ENCODE measurements at places on chromosomes 12 and 14.

GRCh38 chr12:60872219-60872618 lies 1276.4 kb downstream of the SLC16A7 start:
- no peak for DNase-seq

DNA sequence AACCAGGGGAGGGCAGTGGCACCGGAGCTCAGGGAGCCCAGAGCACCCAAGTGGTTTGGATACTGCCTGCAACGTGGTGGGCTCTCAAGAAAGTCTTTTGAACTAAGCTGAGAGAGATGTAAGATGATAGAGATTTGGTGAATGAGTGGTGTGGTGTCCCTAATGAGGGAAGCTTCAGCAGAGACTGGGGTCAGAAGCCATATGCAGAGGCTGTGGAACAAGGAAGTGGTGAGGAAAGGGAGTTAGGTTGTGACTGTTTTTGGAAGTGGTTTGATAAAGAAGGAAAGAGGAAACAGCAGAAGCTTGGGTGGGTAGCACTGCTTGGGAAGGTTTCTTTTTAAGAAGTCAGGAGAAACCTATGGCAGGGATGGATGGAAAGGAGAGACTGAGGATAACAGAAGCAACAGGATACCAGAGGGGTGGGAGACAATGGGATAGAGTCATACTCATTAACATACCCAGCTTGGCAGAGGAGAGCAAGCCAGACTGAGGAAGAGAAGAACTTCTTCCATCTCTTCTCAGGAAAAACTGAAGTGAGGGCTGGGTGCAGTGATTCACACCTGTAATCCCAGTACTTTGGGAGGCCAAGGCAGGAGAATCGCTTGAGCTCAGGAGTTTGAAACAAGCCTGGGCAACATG lies 24.1 kb downstream of the SLC4A8 start:
- DNase-seq: no peak

- no peak for DNase-seq
Measured at GRCh38 chr14:44945264-44945663, 16.5 kb downstream of the KLHL28 start.

DNA sequence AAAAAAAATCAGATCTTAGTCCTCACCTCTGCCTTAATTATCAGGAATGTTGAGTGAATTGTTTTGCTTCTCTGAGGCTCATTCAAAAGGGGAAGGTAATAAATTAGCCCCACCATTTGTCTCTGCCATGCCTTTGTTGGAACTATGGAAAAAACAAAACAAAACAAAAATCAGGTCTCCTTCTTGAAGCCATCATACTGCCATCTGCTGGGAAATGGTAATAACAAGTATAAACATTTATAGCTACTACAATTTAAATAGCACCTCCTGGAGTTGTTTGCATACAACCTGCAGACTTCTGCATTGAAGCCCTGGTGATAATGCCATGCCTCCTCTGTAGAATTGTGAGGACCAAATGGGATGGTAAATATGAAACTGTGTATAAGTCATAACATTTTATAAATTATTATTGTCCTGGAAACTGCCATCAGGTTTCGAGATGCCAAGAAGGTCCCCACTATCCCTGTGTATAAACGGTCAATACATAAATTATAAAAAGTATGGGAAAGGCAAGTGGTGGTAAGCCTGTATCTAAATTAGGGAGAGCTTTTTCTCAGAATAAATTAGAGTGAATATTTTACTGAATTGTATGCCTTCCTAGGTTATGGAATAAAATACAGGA lies 87.2 kb upstream of the FGD4 start:
- peak; percentile 70 for DNase-seq

DNA sequence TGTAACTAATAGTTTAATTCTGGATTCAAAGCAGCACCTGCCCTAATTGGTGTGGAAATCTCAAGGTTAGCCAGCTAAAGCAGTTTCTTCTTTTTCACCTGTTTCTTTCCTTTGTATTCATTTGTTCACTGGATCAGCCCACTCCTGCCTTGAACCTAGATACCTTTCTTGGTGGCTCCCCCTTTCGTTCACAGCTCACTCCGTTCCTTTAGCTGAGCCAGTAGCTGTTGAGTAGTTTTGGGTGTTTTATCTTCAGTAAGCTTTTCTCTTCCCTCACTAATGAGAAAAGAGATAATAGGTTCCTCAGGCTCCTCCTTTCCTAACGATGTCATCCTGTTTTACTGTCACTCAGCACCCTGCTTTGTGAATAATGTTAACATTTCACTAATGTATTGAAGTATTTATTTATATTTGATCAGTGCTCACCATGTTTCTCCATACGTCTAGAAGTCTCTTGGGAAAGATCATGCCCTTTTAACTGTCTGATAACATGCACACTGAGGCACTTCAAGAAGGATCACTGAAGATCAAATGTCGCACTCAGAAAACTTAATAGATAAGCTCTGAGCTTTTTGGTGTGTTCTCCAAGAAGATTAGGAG lies 121.1 kb downstream of the TGFB3 start:
- DNase-seq: no peak

DNA sequence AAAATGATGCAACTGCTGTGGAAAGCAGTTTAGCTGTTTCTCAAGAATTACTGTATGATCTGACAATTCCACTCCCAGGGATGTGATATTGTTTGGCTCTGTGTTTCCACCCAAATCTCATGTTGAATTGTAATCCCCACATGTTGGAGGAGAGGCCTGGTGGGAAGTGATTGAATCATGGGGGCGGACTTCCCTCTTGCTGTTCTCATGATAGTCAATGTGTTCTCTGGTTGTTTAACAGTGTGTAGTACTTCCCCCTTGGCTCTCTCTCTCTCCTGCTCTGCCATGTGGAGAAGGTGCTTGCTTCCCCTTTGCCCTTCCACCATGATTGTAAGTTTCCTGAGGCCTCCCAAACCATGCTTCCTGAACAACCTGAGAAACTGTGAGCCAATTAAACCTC lies 93.4 kb upstream of the CPM start:
- DNase-seq: no peak

Data from H4 (cell line).